ENCODE measurements at places on chromosomes 6 and 20.

- peak; percentile 72 for DNase-seq
These were observed 3.0 kb upstream of the FOXO3 start for GRCh38 chr6:108557494-108558371.

GRCh38 chr6:53344969-53345368 is 3.8 kb downstream of the ELOVL5 start:
- no peak for DNase-seq

GRCh38 chr6:168968228-168968627 is 285.4 kb downstream of the THBS2 start:
- DNase-seq, result no peak

DNA sequence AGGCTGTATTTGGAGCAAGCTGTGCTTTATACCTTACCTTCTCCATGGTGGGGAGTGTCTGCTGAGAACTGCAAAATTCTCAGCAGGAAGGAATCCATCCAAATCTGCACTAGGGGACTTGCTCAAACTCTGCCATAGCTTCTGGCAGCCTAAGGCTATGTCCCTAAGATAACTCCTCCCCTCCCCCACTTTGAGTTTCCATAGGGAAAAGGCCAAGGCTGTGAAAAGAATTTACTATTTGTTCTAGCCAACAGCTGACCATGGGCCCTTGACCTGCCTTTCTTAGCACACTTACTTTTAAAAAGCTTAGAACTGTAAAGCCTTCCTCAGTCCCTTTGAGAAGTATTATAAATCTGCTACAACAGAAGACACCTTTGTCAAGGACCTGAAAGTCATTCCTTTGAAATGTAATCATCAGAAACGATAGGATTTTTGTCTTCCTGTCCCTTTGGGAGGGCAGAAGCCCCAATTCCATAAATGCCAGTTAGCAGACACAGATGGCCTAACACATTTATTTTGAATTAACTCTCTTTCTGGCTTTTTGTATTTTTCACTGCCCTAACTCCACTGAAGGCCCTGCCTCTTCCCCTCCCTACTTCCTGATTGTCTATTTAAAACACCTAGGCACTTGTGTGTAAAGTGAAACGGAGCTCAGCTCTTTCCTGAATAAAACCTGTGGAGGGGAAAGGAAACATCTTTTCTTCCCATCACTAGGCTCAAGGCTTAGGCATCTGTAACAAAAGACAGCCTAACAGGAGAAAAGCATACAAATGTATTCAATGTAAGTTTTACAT is 157.1 kb downstream of the AKAP7 start:
- no peak for DNase-seq

DNA sequence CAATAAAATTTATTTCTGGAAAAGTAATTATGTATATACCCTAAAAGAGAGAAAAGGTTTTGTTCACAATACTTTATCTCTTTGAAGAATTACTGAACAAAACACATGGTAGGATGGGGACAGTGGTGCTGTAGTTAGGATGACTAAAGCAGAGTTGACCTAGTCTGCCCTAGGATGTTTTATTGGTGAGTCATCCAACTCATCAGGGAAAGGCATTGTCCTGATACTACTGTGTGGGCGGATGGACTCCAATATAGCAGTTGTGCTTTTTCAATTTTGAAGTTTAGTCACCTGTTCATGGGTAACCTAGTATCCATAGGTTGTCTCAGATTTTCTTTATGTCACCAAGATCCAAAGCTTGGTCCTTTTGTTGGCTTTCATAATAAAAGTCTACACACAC is 53.3 kb upstream of the EYS start:
- DNase-seq, result no peak

DNA sequence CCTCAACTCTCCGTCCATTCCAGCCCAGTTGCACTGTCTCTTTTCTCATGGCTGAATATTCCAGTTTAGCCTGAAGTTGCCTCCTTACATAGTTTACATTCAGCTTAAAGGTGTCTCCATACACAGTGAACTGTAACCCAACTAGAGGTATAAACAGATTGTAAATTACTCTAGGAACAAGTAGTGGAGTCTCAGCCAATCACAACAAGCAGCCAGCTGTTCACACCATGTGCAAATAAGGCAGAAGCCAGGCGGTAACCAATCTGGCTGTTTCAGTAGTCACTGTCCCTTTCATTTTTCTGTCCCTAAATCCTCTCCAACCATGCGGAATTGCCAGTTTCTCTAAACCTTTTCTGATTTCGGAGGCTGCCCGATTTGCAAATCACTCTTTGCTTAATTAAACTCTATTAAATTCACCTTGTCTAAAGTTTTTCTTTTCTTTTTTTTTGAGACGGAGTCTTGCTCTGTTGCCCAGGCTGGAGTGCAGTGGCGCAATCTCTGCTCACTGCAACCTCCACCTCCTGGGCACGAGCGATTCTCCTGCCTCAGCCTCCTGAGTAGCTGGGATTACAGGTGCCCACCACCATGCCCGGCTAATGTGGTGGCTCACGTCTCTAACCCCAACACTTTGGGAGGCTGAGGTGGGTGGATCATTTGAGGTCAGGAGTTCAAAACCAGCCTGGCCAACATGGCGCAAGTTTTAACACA is 37.6 kb upstream of the GFOD1 start:
- no peak for DNase-seq

DNA sequence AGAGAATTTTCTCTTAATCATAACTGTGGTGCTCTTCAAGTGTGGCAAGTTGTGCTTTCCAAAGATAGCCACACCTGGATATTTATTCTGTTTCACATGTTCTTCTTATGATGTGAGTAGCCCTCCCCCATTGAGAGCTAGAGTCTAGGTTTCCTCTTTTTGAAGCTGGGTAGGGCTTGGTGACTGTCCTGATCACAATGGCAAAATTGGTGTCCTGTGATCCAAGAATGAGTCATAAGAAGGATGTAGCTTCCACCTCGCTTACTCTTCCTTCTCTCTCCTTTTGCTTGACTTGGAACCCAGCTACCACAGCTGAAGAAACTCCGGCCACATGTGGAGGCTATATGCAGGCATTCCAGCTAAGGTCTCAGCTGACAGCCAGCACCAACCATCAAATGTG is 7.4 kb upstream of the IGF2R start:
- no peak for DNase-seq

DNA sequence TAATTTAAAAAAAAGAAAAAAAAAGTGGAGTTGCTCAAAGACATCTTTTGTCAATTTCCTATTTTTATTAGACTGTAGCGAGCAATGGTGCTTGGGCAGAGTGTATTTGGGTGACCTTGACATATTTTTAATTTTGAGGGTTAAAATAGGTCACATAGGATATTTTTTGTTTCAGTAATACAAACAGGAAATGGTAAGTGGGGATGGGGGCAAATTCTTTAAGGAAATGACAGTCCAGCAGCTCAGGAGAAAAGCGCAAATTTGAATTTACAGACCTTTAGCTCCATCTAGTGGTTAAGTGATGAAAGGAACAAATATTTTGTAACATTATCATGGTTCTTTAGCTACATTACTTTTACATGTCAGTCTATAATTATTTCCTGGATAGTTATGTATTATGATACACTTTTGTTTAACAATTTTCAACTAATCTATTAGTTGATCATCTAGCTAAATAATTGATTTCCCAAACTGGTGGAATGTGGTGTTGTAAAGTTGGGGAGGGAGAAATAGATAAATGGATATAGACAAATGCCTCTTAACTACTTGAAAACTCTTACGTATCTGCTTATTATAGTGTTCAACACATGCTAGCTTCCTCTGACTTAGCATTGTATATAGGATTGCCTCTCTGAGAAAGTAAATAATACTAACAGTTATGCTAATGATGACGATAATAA is 10.0 kb downstream of the CITED2 start:
- no peak for DNase-seq

- DNase-seq, result no peak
These were observed 11.7 kb downstream of the SFT2D1 start for GRCh38 chr6:166330612-166331011.

DNA sequence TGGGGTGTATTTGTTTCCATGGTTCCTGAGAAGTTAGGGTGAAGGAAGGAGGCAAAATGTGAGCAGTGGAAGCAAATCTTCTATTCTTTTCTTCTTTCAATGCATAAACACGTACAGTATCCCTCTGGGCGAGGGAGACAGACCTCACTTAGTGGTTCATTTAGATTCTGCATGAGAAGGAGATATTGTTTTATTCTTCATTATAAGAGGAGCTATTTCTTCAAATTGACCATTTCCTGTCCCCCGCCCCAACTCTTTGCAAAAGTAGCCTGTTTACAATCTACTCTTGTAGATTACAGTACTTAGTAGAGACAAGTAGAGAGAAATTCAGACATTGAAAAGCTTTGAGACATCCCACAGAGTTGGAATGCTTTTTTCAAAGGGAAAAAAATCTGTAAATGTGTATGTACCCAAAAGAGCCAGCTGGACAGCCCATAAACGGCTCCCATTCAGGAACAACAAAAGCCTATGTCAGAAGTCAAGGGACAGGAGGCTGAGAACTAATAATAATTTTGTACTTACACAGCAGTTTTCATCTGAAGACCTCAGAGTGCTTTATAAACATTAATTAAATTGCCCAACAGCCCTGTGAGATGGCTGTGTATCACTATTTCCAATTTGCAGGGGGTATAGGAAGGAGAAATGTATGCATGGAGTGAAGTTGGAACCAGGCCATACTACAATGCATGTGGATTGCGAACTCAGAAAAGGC is 23.9 kb downstream of the CD83 start:
- no peak for DNase-seq

DNA sequence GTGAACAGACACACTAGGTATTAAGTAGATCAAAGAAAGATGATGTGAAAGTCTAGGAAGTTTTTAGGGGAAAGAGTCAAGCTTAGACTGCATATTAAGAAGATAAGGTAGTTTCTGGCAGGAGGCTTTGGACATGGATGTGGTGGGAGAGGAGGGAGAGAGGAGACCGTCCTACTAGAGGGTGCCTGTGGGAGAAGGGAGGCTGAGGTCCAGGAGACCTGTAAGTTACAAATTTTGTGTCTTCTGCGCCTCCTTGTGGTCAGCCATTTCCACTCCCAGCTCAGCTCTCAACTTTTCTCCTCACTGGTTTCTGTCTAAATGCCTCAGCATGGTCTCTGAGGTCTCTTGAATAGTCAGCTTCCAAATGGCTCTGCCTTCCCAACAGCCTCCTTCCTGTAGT is 193.5 kb downstream of the UNC5CL start:
- no peak for DNase-seq

DNA sequence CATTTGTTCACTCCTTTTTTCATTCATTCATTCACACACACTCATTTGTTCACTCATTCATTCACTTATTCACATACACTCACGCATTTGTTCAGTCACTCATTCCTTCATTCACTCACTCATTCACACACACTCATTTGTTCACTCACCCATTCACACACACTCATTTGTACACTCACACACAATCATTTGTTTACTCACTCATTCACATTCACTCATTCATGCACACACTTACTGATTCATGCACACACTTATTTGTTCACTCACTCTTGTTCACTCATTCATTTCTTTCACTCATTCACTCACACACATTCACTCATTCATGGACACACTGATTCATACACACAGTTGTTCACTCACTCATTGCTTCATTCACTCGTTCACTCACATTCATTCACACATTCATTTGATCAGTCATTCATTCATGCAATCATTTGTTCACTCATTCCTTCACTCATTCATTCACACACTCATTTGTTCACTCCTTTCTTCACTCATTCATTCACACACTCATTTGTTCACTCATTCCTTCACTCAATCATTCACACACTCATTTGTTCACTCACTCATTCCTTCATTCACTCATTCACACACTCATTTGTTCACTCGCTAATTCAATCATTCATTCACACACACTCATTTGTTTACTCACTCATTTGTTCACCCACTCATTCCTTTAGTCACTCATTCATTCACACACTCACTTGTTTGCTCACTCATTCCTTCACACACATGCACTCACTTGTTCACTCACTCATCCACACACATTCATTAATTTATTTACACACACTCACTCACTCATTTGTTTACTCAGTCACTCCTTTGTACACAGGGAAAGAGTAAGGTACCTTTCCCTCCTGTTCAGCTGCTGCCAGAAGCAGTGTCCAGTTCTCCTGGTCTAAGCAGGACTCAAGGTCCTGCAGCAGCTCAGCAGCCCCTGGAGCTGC is 50.7 kb upstream of the BHLHE23 start:
- DNase-seq, result no peak

DNA sequence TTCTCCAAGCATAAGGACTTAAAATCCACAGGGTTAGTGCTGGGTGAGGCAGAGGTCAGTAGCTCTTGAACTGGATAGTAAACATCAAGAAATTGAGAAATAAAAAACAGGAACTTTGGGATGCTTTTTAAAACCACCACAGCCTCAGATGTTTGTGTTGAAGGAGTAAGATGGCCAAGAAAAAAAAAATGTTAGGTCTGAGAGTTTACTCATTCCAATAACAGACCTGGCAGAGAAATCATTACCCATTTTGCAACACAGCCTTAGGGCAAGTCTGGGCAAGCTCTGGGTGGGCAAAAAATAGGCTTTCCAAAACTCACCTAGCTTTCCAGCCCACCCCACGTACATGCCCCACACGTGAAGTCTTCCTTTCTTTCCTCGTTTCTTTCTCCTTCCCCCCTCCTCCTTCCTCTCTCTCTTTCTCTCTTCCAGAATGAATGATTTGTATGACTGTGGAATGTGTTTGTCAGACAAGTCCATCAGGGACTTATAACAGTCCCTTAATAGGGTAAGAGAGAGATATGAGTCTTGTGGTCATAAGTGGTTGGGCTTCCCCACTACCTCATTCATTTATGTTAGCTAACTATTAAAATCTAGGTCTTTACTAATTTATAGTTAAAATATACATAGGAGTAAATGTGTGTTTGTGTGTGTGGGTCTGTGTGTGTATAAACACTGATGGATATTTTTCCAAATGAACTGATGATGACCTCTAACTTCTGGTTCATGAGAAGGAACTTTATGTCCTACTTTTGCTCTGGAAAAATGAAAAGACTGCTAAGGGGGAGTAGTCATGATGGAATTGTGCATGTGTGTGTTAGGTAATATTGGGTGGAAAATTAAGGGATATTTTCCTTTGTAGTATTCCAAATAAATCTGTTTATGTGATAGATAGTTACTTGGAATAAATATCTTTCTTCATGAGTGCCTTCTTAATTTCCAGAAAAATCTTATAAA is 18.0 kb upstream of the DSE start:
- no peak for DNase-seq

DNA sequence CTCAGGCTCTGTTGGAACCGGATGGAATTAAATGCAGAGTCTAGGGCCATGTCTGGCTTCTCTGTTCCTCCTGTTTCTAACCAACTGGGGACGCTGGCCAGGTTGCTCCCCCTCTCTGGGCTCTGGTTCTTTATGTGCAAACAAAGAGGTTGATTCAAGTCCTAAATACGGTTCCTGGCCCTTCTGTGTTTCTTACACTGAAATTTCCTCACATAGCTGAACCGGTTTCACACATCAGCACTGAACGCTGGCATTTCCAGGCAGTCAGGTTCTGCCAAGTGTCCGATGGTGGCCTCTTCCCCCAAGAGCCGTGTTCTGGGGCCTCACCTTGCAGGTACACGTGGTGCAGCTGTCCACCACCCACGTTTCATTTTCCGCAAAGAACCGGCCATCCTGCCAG is 13.5 kb downstream of the THBS2 start:
- no peak for DNase-seq

GRCh38 chr6:44061375-44062104 is 65.7 kb downstream of the MRPL14 start:
- DNase-seq, result no peak

All from activated naive CD4-positive, alpha-beta T cell (primary cell).